ENCODE measurements at places on chromosomes 2 and 18. TPM values are rescaled to one million over a fixed set of nuclear protein-coding genes. Genes with fewer than 3 reads are reported as not detected.

GRCh38 chr2:692767-693166 is 15.6 kb upstream of the TMEM18 start:
- DNase-seq, result no peak

DNA sequence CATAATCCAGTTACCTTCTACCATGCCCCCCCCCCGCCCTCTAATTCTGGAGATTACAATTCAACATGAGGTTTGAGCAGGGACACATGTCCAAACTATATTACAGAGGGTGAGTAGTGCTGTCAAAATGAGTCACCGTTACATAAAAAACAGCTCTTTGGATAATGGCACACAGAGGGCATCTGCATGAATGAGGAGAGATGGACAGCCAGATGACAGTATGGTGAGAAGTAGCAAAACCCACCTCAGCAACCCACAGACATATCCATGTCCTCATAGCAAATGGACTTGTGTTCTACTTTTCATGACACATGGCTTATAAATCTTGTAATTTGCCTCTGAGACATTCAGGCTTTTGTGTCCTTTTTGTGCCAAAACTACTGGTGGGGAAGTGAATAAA is 132.0 kb downstream of the EML6 start:
- DNase-seq, result no peak

DNA sequence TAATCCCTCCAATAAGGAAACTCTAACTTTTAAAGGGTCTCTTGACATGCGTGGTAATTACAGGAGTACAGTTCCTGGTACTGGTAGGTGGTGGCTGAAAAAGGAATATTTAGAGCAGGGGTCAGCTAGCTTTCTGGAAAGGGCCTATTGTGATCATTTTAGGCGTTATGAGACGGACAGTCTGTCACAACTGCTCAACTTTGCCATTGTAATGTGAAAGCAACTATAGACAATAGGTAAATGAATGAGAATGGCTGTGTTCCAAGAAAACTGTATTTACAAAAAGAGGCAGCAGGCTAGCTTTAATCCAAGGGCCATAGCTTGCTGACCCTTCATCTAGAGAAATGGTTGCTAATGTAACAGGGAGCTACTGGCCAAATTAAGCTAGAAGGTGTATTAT is 177.7 kb upstream of the LRRTM1 start:
- no peak for DNase-seq

GRCh38 chr2:59734743-59735142 is 818.7 kb downstream of the BCL11A start:
- no peak for DNase-seq

DNA sequence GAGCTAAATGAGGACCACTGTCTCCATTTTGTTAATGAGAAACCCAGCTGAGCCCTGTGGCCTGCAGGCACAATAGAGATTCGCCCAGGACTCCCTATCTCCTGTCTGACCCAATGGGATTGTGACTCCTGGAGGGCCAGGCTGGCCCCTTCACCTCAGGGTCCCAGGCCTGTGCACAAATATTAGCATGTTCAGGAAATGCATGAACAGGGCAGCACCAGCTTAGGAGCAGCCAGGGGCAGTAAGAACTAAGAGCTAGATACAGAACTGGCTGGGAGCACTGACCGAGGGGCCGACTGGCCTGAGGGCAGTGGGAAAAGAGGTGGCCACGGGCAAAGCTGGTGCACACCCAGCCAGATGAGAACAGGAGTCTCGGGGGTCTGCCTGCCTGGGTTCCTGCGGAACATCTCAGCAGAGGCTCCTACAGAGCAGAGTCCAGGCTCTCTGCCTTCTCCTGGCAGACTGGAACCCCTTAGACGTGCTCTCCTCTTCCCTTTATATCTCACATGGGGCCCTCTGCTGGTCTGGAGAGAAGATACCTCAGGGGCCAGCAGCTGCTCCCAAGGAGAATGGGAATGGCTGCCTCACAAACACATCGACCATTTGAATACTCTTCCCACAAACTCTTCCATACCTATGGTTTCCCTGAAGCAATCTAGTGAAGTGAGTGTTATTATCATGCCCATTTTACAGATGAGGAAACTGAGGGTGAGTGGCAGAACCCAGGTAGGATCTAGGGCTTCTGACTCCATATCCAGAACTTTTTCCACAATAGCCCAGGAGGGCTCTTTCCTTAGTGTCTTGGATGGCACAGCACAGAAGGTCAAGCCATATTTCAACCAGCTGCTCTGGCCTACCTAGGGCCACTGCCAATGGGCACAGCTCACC is 77.6 kb upstream of the OTOF start:
- no peak for DNase-seq

DNA sequence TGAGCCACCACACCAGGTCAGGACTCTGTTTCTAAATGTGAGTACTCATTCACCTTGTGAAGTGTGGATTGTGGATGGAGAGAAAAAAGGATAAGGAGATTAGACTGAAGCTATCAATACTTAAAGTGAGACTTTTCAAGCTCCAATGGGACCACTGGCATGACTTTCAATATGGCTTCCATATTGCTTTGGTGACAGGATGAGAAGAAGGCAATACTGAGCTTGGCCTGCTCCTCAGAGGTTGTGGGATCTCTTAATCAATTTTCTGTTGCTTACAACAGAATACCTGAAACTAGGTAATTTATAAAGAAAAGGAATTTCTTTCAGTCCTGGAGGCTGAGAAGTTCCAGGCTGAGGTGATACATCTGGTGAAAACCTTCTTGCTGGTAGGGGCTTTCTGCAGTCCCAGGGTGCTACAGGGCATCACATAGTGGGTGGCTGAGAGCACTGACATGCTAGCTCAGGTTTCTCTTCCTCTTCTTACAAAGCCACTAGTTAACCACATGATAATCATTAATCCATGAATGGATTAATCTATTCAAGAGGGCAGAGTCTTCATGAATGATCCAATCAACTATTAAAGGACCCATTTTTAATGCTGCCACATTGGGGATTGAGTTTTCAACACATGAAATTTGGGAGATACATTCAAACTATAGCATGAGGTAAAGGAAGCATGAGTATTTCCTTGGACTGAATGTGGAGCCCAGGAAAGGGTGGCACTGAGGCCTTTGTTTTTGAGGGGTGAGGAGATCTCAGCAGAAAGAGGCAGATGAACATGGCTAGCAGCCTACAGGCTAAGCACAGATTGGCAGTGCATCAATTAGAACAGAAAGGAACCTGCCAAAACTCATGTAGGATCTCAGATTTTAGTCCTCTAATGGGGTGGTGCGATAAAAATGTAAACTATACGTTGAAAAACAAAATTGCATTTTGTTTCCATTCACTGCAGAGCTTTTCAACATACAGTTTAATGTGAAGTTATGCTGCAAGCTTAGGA is 274.5 kb downstream of the PIK3C3 start:
- no peak for DNase-seq

DNA sequence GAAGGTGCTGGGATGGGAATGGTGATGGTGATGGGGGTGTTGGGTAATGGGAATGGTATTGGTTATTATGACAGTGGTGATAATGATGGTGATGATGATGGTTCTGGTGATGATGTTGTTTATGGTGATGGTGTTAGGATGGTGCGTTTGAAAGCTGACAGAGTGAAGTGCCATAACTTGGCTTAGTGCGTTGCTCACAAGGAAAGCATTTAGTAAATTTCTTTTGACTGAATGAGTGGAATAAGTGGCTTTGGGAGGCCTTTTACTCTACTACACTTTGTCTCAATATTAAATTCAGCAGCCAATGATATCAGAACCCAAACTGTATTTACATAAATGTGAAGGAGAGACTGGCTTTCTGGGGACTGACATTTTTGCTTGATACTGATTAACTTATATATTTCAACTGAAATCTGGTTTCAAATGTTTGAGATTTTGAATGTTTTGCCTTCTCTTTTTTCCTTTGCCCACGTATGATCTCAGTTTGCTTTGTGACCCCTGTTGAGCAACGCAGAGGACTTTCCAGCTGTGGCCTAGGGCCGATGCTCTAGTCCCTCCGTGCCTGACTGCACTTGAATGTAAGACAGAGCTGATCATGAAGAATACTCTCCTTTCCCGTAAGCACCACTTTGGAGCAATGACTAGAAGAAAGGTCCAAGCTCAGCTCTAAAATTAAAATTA is 128.5 kb upstream of the SH3BP4 start:
- DNase-seq, result no peak

- DNase-seq, result no peak
These were observed 103.2 kb downstream of the FAM161A start for GRCh38 chr2:61750624-61751023.

- no peak for DNase-seq
These were observed 11.3 kb downstream of the SIX2 start for GRCh38 chr2:44997963-44998362.

VWC2L gene
- total RNA-seq, result not detected

SMCHD1 gene
- 36.2 TPM for total RNA-seq

GLI2 gene
- 0.51 TPM for total RNA-seq

LYG2 gene
- not detected for total RNA-seq

CENPA gene
- 33.1 TPM for total RNA-seq
